Astrocyte of the spinal cord (primary cell): ENCODE measurements at places on chromosomes 7 and 10.

GRCh38 chr7:1752771-1753563 is 82.9 kb downstream of the ELFN1 start:
- no peak for DNase-seq

DNA sequence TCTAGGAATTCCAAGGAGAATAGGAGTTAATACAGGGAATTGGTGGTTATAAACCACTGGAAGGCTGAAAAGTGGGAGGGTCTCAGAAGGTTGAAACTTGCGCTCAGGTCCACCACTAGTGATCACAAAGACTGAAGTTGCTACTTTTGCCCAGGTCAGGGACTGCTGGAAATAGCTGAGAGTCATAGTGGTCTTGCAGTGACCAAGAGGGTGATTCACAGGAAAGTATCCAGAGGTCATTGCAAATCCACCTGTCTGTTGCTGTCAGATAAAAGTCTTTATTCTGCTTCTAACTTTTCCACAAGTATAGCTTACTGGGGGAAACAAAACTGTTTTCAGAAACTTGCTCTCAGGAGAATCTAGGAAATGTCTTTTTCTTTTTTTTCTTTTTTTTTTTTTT is 211.5 kb upstream of the PRSS1 start:
- DNase-seq = no peak

GRCh38 chr10:99733366-99733765 is 1.3 kb downstream of the CUTC start:
- no peak for DNase-seq

- DNase-seq = no peak
Measured at GRCh38 chr10:51363415-51363814, 289.1 kb downstream of the PRKG1 start.

GRCh38 chr7:47288060-47288459 is 293.9 kb downstream of the TNS3 start:
- DNase-seq = no peak

GRCh38 chr7:47143339-47143738 is 438.6 kb downstream of the TNS3 start:
- DNase-seq = peak; percentile 52

DNA sequence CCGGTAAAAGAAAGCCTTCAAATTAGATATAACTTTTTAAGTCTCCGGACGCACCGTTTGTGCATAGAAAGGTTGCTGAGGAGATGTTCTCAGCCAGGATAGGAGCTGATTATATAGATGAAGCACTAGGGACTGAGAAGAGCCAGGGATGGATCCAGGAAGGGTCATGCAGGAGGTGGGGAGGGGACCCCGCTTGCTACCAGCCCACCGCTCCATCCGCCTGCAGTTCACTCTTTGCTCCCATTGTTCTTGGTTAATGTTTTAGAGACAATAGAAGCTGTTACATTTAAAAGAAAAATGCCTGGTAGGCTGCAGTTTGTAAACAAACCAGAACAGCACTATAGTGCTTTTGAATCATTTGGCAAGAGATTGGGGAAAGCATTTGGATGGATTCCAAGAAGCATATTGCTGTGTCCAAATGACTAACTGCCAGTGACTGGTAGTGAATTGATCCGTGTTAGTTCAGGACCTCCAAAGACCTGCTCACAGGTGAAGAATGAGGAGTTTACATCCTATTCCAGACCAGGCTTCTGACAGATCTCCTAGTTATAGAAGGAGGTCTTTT is 175.9 kb upstream of the TAC1 start:
- no peak for DNase-seq

DNA sequence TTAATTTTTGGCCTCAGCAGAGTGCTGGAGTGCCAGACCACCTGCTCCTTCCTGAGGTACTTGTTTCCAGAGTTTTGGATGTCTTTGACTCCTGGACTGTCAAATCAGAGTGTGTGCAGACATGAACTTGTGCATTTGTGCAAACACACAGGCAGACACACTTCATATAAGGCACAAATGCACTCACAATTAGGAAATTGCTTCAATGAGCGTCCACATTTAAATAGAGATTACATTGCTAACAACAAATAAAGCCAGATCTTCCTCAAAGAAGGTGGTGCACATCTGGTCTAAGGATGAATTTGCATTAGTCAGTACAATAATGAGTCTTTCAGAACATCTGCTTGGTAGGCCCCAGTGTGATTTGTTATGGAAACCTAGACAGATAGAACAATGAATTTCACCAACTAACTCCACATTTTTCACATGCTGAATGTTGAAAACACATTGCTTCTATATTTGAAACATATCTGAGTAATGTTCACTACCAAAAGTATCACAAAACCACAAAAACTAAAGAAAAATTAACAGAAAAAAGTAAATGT is 266.7 kb upstream of the INHBA start:
- DNase-seq = no peak

DNA sequence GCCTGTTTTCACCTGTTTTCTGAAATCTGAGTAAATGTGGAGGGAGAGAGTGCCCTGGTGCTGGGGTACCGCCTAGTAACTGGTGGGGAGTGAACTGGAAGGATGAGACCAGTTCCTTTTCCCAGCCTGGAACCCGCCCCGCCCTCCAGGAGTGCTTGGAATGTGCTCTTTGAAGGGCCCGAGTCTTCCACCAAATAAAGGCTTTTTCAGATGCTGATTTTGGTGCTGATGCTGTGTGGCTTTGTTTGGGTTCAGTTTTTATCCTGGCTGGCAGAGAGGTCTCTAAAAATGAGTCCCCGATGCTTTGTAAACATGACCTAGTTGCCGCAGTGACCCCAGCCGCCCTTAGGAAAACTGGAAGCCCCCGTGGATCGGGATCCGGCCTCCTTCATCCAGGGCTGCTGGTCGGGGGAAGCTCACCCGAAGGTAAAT is 25.9 kb downstream of the FOXK1 start:
- DNase-seq = no peak

DNA sequence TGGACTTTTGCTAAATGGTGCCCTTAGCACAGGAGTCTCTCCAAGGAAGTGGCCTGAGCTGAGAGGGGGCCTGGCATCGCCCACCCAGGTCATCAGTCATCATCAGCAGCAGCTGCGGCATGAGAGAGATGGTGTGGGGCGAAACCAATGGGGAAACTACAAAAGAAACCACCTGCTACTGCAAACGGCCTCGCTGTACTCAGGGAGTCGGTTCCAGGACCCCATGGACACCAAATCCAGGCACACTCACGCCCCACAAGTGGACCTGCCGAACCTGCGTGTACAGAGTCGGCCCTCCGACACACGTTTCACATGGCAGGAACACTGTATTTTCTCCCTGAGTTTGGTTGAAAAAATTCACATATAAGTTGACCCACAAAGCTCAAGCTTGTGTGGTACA is 37.8 kb downstream of the DIP2C start:
- no peak for DNase-seq

GRCh38 chr7:90230834-90231233 is 14.1 kb upstream of the CFAP69 start:
- DNase-seq = no peak

GRCh38 chr10:72611783-72612182 is 14.1 kb downstream of the MICU1 start:
- DNase-seq = no peak

GRCh38 chr10:110151467-110151866 is 55.9 kb upstream of the MXI1 start:
- DNase-seq = no peak

DNA sequence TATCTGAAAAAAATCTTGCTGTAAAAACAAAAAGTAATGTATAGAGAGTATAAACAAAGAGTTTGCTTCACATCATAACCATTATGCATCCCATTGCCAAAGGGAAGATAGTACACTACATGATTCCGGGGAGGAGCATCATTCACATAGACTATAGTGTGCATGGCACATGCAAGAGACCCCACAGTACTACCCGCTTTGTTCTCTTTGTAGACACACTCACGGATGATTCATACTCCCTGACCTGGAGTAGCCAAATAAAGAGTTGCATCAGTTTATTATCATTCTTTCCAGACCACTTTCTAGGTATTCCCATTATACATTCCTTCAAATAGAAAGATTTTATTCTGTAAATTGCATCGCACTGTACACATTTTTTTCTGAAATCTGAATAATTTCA is 356.9 kb downstream of the PCDH15 start:
- no peak for DNase-seq

DNA sequence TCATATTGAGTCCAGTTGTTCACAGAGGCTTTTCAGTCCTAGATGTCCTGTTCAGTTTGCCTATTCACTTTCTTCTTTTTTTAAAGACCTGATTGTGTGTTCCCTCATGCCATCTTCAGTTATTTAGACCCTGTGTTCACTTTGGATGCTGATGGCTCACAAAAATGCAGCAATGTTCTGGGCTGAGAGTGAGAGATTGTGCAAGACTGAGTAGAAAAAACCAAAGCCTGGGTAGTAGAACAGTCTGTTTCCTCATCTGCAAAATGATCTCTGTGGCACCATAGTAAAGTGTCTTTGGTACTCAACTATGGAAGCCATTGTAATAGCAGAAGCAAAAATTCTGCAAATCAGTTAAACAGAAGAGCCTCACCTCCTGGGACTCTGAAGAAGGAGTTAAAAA is 43.2 kb downstream of the AKR1B1 start:
- no peak for DNase-seq

GRCh38 chr10:1203216-1203615 is 147.0 kb downstream of the WDR37 start:
- no peak for DNase-seq

DNA sequence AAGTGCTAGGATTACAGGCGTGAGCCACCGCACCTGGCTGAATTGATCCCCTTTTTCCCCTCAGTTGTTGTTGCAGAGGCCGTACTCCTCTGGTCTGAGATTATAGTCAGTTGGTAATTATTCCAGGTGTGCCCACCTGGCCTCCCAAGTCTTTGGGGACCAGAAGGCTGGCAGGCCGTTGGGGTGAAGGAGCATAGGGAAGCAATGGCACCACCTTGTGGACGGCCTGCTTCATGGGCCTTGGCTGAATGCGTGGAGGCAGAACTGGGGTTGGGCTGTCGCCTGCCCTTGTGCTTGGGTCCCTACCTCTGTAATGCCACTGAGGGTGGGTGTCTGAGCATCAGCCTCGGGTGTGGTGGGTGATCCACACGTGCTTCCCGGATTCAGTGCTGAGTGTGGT is 125.7 kb downstream of the RGS10 start:
- DNase-seq = peak; percentile 36
